ENCODE measurements at places on chromosomes 7 and 10.
A peak's percentile ranks its signal among the peaks of the same experiment; 100 is the strongest.

DNA sequence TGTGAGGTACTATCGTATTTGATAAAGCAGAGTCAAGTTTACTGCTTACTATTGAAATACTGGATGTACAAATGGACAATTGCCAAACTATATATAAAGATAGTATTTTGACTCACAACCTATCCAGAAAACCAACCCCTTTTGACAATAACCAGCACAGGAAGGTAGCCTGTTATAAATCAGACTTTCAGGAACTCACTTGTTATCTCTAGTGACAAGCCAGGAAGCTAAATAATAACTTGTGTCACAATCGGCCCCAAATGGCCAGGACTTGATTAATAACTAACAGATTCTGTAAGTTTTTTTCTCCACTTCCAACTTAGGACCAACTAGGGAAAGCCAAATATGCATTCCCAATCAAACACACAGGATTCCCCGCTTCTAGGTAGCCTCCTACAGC, 38.8 kb upstream of the SLC35G1 start:
- no peak for DNase-seq

DNA sequence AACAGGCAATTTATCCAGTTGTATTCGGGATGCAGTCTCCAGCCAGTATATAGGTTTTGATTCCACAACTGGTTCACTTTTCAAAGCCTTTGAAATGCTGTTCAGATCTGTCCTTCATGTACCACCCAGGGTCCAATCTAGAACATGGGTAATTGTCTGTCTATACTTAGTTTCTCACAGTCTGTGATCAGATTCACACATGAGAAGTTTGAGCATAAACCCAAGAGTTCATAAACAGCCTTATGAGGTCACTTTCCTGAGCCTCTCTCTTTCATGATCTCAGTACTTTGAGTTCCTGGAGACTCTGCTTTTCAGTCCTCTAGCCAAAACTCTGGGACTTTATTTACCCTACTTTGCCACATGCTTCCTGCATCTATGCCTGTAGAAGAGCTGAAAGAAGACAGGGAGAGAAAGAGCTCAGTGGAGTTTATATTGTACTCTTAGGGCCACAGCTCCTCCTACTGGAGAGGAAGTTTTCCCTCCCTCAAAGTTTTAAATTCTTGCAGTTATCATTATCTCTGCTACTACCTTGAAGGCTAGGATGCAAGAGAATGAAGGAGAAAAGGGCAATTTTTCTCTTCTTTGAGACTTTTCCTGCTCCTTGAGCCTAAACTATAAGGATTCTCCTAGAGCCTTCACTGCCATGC, 172.0 kb downstream of the ZEB1 start:
- peak; percentile 14 for DNase-seq

DNA sequence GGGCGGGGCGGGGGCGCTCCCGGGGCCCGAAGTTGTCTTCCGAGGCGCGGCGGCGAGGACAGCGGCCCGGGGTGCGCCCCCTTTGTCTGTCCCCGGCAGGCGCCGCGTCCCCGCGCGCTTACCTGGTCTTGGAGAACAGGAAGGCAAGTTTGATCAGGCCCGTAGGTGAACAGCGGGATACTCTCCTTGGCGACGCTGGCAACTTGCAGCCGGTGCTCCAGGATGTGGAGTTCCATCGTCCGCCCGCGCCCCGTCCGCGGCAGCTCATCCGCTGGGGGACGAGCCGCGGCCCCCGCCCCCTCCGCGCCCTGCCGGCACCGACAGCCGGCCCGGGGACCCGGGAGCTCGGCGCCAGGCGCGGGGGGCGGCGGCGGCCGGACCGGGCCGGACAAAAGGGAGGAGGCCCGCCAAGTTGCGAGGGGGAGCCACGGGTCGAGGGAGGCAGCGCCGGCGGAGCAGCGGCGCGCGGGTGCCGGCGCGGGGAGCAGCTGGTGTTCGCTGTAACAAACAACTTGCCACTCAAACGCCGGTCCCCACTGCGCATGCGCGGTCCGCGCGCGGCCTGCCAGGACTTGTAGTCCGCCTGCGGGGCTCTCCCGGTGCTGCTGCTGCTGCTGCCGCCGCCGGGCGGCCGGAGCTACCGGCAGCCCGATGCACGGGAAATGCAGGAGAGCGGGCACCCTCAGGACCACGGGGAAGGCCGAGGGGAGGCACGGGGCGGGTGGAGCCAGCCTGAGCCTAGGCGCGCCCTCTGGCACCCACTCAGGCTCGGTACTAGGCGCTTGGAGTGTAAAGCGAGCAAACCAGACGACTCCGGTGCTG, 35.6 kb upstream of the SPDYE3 start:
- DNase-seq: peak; percentile 90

DNA sequence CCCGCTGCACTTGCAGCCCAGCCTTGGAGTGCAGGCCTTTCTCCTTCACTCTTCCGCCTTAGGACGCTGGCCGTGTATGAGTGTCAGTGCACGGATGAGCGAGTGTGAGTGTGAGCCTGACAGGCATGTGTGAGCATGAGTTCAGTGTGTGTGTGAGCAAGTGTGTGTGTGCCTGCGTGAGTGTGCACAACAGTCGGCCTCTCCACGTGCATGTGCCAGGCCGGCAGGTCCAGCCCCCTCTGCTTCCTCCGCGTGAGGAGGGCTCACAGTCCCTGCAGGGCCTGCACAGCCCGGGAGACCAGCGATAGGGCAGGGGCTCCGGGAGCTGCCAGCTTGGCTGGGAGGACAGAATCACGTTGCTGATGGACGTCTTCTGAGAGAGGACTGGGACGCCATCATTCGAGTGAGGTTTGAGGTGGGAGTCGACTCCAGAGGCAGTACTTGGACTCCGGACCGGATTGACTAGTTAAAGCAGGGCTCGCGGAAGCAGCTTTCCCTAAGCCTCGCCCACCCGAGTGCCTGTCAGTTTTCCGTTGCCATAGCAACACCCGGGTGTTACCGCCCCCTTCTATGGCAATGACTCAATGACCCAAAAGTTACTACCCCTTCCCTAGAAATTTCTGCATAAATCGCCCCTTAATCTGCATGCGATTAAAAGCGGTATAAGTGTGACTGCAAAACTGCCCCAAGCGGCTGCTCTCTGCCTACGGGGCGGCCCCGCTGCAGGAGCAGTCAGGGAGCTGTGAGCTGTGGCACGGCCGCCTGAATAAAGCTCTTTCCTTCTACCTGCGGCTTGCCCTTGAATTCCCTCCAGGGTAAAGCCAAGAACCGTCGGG, 19.6 kb upstream of the CFAP46 start:
- DNase-seq: peak; percentile 40

GRCh38 chr10:51007781-51008180, 66.5 kb upstream of the PRKG1 start:
- no peak for DNase-seq

DNA sequence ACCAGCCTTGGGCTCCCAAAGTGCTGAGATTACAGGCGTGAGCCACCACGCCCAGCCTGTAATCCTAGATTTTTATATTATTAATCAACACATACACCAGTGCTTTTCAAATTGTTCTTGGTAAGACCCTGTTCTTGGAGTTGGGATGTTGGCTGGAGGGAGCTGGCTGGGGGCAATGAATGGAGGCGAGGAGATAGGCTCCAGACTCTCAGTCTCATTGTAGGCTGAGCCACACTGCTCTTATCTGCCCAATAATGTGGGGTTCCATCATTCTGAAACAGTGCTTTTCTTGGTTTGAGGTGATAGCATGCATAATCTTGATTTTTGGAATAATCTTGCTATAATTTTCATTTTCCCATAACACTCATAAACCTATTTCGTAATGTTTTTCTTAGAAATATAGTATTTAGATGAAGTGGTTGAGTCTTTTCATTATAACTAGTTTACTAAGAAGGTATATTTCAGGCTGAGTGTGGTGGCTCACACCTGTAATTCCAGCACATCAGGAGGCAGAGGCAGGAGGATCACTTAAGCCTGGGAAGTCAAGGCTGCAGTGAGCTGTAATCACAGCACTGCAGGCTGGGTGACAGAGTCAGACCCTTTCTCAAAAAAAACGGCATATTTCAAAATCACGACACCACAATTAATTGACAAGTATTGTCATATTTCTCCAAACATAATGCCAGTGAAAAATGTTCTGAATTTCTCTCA, 65.1 kb upstream of the LYZL2 start:
- DNase-seq: no peak

DNA sequence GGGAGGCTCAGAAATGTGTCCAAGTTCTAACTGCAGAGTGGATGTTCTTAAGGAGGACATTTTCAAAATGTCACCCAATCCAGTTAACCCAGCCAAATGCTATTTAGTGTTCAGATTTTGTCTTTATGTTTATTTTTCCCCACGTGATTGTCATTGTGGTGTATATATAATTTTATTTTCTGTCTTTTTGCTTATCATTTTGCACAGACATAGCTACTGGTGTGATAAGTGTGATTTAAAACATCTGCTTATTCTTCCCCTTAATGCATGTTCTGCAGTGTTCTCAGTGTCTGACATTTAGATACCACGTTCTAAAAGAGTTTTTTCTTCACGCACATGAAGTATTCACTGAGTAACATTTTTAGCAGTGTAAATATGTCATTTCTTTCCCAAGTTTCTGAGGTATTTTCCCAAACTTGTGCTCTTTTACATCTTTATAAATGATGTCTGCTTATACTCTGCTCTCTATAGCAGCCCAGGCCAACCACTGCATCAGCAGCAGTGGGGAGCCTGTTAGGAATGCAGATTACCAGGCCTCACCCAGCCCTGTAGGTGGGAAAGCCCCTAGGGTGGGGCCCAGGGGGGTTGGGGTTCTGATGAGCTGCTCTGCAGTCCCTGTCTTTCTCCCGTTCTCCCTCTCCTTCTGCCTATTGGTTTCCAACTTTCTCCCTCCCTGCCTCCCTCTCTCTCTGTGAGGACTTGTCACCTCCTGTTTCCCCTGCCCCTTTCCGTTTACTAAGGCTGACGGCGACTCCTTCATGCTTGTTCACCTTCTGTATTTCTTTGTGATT, 20.8 kb downstream of the ADCY1 start:
- no peak for DNase-seq

- no peak for DNase-seq
Measured at GRCh38 chr7:116357781-116358670, 141.5 kb upstream of the CAV2 start.

- DNase-seq: no peak
Measured at GRCh38 chr7:14294637-14295036, 305.2 kb upstream of the ETV1 start.

DNA sequence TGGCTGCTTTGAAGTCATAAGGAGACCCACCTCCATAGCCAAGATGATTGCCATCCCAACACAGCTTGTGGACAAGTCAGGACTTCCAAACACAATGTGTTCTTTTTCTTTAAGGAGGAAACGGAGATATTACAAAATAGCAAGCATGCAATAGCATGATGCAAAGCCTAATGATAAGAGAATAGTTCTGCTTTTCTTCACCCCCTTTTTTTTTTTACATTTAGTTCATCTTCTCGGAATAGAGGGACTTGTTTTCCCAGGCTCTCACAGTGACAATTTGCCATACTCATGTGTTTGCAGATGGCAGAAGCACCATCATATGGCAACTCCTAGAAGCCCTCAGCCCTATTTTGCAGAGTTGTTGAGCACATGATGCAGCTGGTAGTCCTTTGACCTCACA, 119.8 kb downstream of the ITGB8 start:
- DNase-seq: no peak

DNA sequence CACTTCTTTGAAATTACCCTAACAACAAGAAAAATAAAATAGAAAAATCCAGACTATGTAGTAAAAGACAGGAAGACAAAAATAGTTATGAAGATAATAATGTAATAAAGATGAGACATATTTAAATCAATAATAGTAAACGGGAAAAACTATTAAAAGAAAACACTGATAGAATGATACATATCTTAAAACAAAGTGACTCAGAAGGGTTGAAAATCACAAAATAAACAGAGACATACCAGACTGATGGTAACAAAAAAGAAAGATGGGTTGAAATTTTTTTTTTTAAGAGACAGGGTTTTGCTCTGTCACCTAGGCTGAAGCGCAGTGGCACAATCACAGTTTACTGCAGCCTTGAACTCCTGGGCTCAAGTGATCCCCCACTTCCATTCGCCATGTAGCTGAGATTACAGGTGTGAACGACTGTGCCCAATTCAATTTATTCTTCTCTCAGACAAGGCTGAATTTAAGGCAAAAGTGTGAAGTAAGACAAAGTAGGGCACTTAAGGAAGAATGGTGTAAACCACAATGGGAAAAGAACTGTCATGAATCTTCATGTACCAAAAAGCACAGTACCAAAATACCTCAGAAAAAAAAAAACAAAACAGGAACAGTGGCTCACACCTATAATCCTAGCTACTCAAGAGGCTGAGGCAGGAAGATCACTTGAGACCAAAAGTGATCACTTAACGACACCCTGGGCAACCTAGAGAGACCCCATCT, 47.4 kb downstream of the LMBR1 start:
- DNase-seq: no peak

GRCh38 chr10:1048349-1048731, 579 bp downstream of the IDI1 start:
- DNase-seq: no peak

DNA sequence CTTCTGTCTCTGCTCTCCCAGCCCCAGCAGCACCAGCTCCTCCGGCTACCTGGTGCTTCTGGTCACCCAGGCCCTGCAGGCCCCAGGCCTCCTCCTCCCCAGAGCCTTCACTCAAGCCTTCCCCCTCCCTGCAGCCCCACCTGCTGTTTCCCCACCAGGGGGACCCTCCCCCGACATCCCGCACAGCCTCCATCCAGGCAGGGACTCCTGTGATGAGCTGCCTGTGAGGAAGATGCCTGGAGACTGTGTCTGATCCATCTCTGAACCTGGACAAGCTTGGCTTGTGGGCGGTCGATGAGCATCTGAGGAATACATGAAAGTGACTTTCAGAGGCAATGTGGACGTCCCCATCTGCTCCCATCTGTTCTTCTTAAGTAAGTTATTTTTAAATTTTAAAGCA, 45.0 kb downstream of the RAMP3 start:
- DNase-seq: no peak

GRCh38 chr10:94133239-94133638, 139.5 kb downstream of the PLCE1 start:
- no peak for DNase-seq

DNA sequence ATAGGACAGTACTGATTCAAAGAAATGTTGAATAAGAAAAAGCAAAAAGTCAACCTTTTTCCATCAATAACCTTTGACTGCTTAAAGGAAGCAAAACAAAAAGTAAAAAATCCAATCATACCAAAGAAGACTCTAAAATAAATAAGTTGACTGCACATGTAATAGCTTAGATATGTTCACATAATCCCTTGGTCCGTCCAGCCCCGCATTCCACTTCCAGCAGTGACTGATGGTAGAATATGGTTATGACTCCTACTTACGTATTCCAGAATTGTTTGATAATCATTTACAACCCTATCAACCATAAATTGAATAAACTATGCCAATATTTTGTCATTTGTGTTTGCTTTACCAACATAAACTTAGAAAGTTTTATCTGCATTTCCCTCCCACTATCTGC, 77.9 kb downstream of the CTNNA3 start:
- DNase-seq: no peak

Data from NCI-H1105 treated with DMSO at 0.1 percent for 48 hours (cell line).